ENCODE measurements at places on chromosomes 3 and 15.

- DNase-seq = no peak
Observed at GRCh38 chr15:38668898-38669391, 104.3 kb upstream of the RASGRP1 start.

DNA sequence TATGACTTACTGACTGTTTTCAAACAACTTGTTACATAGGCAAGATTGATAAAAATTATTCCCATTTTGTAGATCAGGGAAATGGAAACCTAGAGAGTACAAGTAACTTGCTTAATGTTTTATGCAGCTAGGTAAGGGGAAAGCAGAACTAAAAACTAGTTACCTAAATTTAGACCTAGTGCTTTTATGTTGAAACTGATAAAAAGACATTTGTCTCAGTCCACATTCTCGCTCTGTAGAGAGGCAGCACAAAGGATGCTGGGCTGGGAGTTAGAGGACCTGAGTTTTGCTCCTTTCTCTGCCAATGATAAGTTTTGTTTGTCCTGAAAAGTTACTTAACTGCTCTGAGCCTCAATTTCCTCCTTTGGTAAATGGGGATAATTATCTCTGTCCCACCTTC lies 17.4 kb downstream of the TIMP4 start:
- no peak for DNase-seq

- DNase-seq = no peak
Observed at GRCh38 chr3:110430146-110430545, 641.5 kb upstream of the NECTIN3 start.

- DNase-seq = no peak
Observed at GRCh38 chr3:13951184-13951583, 71.3 kb upstream of the WNT7A start.

GRCh38 chr3:108605491-108605890 lies 16.0 kb downstream of the DZIP3 start:
- DNase-seq = no peak
